Stimulated activated CD4-positive, alpha-beta T cell treated with anti-CD3 and anti-CD28 coated beads, Interleukin-2, amount 100 ng/mL, for 24 hours (primary cell): ENCODE measurements at places on chromosomes 7 and 10.

- DNase-seq = peak; percentile 30
Measured at GRCh38 chr10:104925232-104925851, 284.3 kb downstream of the SORCS3 start.

DNA sequence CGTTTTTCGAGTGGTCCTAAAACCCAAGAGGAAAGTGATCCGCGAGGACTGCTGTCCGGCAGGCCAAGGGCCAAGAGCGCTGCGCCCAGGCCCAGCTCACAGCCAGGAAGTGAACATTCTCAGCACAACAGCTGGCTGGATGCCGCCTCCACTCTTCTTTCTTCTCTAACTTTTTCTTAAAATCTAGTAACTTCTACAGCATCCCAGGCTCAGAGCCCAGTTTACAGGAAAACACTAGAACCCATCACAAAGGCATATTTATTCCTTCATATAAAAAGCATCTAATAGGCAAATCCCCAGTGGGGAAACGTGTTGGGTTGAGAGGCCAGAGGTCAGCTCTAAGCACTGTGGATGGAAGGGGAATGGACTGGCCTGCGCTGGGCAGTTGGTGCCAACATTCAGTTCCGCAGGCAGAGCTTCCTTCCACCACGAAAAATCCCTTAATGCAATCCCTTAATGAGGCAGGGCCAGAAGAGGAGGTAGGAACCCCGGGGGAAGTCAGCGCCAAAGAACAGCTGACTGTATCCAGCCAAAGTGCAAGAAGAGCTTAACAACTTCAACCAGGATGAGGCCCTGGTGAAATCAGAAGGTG is 74.8 kb downstream of the ZRANB1 start:
- no peak for DNase-seq

DNA sequence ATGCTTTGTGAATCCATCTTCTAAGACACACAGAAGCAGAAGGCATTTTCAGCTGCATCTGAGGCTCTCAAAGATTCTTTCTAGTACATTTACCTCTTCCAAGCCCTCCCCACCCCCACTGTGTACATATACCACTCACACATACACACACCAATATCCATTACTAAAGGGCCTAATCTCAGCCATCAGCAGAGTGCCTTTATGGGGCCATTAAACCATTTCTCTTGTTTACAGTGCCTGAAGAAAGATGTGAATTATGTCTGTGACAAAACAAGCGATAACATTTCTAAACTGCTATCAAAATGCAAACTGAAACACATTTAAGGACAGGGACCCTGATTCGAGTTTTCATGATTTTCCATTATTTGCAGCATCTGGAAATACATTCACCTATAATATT is 40.0 kb downstream of the ETV1 start:
- no peak for DNase-seq

GRCh38 chr7:45057878-45058277 is 30.9 kb downstream of the NACAD start:
- DNase-seq = no peak

DNA sequence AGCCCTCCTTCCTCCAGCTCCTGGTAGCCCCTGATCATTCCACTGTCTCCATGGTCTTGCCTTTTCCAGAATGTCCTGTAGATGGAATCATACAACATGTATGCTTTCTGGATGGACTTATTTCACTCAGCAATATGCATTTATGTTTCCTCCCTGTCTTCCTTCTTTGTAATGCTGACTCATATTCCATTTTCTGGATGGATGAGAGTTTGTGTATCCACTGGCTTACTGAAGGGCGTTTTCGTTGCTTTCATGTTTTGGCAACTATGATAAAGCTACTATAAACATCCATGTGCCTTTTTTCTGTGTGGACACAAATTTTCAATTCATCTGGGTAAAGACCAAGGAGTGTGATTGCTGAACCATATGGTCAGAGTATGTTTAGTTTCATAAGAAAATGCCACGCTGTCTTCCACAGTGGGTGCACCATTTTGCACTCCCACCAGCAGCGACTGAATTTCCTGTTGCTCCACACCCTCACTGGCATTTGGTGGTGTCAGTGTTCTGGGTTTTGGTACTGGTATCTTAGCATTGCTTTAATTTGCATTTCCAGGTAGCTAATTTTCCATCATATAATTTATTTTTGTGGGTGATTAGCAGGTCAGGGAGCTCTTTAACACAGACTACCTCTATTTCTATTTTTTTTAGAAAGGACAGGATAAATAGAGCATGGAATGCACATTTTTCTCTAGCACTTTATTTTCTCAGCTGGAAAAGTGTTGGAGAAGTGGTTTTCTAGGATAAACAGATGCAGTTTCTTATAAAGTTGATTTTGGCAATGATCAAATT is 252.2 kb downstream of the WDR37 start:
- no peak for DNase-seq

DNA sequence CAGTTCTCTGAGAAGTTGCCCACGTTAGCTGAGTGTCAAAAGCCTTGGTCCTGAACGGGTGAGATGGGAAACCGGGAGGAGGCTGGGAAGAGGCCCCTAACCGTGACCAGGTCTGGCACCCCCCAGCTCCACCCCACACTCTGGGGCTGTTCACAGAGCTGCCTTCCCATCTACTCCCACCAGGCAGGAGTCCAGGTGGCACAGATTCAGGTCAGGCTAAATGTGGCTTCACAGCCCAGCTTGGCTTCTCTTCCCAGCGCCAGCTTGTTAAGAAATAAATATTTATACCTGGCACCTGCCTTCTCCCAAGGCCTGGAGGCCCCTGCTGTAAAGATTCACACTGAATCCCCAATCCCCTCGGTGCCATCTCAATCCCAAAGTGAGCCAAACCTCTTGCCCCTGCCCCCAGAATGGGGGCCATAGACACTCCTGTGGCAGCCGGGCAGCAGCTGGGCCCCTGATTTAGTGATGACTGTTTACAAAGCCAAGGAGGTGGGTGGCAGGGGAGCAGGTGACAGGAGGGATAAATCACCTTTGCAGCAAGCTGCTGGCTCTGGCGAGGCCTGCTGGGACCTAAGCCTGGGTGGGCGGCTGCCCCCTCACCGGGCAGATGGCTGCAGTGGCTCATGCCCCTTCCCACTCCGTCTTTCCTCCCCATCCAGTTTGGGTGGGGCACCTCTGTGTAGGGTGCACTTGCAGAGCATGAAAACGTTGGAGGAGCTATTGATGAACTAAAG is 72.5 kb downstream of the GOLGA7B start:
- DNase-seq = no peak

DNA sequence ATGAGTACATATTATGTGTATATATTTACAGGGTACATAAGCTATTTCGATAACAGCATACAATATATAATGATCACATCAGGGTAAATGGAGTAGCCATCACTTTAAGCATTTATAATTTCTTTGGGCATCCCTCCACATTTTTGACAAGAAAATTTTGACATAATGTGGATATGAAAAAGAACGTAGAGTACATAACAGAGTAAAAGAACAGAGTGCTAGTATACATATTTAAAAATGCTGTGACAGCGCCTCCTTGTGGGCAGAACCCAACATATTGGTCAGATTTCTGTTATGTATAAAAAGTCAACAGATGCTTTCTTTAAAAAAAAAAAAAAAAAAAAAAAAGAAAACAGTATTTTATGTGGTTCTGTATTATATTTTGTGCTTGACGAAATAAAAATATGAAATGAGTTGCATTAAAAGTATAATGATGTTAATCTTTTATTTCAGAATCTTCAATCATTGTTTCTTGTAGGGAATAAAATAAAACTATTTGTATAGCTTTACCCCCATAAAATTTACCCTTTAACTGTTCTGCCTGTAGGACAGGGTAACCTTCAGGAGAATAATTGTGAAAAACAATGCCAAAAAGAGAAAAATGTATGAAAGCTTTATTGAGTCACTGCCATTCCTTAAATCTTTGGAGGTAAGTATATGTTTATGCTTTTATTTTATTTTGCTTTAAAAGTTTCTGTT is 18.3 kb upstream of the HBP1 start:
- DNase-seq = peak; percentile 78

DNA sequence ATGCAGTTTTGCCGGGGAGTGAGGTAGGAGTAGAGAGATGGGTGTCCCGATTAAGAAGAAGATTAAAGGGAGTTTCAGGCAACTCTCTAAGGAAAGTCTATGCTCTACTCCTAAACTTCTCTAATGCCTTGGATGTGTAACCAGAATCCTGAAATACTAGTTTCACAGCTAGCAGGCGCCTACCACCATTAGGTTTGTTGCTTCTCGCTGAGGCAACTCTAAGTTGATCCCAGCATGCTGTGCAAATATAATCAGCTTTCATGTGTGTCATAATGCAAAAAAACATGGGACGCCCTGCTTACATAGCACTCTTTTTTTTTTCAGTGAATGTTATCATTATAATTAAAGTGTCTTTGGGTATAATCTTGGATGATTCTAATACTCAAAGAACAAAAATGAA is 50.4 kb upstream of the FAM3C start:
- no peak for DNase-seq

DNA sequence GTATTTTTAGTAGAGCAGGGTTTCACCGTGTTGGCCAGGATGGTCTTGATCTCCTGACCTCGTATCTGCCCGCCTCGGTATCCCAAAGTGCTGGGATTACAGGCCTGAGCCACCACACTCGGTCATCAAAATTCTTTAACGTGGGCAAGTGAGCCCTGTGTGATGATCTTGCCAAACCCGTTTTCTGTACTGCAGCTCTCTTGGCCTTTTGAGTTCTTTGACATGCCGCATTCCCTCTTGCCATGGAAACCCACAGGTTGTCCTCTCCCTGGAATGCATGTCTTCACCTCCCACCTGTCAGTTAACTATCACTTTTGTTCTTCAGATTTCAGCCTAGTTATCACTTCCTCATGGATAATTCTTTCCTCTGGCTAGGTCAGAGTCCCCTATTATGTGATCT is 5.0 kb downstream of the NUP205 start:
- DNase-seq = no peak

DNA sequence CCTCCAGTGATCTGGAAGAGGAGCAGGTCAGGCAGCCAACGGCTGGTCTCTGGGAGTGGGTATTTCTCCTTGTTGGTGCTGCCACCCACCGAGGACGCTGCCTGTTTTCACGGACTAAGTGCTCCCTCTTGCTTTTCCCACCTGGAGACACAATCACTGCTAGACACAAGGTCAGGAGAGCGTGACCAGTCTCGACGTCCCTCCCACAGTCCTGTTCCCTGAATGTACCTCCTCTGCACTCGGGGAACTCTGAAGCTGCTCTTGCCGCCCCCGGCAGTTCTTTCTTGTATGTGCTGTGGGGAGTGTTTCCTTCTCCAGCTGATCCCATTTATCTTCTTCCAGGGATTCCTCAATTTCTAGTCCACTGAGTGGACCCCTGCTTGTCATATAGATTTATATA is 89.4 kb downstream of the CYTH3 start:
- no peak for DNase-seq

DNA sequence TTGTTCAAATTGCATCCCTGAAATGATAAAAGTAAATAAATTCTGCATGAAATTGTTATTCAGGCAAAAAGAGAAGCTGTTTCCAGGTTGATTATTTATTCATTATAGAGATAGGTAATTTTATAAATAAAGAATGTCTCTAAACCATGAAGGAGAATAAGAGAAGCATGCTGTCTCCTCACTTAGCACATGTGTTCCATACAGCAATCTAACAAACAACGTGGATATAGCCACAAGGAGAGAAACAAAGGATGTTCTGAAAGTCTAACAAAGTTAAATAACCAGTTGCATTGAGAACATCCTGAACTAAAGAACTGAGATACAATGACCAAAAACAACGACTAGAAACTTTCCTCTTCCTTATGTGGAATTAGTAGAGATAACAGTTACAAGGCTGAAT is 50.8 kb downstream of the NEBL start:
- DNase-seq = no peak

DNA sequence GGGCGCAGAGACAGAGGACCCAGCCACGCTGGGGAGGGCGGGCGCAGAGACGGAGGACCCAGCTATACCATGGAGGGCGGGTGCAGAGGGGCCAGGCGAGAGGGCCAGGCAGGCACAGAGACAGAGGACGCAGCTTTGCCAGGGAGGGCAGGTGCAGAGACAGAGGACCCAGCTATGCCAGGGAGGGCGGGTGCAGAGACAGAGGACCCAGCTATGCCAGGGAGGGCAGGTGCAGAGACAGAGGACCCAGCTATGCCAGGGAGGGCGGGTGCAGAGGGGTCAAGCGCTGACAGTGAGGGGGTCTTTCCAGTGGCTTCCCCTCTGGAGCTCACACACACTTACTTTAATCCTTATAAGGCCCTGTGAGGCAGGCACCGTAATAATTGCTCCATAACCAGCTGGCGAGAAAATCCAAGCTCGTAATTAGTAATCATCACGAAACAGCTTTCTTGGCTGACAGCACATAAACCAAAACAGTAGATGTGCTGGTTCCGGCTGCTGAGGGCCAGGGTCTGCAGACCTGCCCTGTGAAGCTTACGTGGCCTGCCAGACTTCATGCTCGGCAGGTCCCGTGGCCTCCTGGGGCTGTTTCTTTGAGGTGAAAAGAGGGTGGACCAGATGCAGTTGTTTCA is 137.2 kb downstream of the VIPR2 start:
- no peak for DNase-seq

DNA sequence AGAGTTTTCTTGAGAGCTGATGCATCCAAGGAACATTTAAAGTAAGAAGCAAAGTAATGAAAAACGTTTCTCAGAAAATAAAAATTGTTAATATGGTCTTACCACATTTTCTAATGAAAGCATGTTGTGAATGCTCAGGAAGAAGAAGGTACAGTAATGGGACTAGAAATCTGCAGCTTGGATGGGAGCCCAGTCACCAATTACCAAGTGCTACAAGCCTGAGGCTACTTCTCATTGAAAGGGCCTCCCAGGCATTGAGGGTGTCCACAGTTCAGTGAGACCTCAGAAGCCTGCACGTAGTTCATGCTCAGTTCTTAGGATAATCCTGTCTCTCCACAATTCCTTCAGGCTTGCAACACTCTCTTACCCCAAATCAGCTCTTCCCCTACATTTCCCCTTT is 17.6 kb downstream of the PTN start:
- no peak for DNase-seq

- no peak for DNase-seq
Measured at GRCh38 chr7:130127821-130128317, 57.5 kb downstream of the KLHDC10 start.

DNA sequence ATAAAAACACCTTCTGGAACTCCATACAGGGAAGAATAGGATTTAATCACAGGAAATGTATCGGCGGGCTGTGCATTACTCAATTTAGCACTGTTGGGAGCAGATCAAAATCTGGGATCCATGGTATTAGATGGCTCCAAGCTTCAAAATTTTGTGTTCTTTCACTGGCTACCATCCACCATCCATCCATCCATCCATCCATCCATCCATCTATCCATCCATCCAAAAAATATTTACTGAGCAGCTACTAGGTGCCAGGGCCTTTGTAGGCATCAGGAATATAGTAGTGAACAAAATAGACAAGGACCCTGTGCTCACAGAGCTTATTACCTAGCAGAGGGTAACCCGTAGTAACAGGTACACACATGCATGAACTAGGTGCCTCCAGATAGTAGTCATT is 280.2 kb downstream of the CCDC3 start:
- no peak for DNase-seq

DNA sequence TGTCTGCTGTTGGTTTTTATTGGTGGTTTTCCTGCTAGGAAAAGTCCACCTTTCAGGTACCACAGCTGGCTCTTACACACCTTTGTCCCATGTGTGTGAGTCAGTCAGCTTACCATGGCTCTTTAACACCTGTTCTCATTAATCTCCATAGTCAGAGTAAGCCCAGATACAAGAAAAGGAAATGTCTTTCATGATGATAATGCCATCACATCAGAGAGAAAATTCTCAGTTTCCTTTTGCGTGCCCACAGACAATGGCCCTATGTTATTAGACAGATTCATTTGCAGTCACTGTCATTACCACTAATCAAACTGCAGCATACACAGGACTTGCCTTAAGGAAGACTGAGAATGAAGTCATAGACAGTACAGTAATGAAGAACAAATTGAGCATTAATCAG is 1583.6 kb upstream of the LRRTM3 start:
- no peak for DNase-seq

- DNase-seq = no peak
Measured at GRCh38 chr10:55183993-55184392, 383.0 kb upstream of the PCDH15 start.
